Stimulated activated CD8-positive, alpha-beta memory T cell treated with anti-CD3 and anti-CD28 coated beads, Interleukin-2, amount 100 ng/mL, for 1 hour (primary cell): ENCODE measurements at places on chromosomes 5 and 9.

- no peak for DNase-seq
Measured at GRCh38 chr5:67118050-67118620, 78.5 kb downstream of the CD180 start.

DNA sequence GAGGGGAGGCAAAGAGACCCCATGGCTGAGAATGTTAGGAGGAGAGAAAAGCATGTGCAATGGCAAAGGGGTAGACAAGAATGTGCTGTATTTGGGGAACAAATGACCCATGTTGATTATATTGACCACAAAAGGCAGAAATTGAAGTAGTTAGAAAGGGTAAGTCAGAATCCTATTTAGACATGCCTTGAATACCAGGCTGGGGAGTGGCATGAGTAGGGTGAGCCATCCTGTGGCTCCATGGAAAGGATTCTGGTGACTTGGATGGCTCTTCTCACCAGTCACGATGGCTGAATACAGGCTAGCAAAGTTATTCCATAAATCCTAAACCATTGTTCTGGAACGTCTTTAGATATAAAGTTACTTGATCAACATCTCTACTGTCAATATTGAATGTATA is 73.4 kb upstream of the MEF2C start:
- no peak for DNase-seq

DNA sequence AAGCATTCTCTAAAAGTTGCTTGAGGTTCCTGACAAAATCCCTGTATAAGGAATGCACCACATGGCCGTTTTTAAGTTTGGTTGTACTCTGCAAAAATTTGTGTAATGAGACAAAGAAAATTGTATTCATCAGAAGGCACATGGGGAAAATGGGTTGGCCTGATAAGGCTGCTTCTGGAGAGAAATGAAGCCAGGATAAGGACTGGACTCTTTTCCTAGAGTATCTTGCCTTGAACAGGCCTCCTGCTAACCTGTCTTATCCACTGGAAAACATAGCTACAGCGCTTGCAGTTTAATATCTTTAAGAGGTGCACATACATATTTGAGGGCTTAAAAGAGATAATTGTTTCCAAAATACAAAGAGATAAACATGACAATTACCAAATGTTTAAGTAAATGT is 41.4 kb upstream of the IFNK start:
- no peak for DNase-seq

DNA sequence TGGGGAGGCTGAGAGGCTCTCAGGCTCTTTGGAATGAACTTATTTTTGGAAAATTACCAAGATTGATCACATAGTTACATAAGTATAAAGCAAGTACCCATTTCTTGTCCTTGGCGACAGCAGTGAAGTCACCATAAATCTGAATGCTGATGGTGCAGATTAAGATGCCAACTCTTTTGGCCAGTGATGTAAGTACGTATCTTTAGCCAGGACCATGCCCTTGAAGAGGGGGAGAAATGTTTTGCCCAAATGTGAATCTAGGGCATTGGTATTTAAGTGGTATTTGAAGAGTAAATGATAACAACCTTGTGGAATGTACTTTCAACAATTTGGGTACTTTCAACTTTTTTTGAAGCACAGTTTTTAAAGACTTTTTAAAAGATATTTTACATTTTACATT is 68.2 kb upstream of the RAD23B start:
- DNase-seq: no peak

DNA sequence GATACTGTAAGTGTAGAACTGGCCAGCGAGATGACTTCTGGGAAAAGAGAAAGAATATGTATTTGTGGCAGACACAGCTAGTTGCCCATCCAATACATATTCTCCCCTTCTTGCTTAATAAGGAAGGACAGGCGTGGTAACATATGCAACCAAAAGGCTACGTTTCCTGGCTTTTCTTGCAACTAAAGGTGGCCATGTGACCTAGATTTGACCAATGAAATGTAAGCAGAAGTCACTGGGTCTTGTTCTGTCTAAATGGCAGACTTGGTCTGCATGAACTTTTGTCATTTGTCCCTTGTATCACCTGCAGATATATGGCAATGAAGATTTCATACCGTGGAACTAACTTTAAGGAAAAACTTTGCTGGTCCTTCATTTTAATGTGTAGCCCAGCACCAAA is 183.8 kb downstream of the CDH12 start:
- DNase-seq: no peak

- DNase-seq: no peak
Measured at GRCh38 chr9:135613946-135614805, 25.2 kb downstream of the GLT6D1 start.

DNA sequence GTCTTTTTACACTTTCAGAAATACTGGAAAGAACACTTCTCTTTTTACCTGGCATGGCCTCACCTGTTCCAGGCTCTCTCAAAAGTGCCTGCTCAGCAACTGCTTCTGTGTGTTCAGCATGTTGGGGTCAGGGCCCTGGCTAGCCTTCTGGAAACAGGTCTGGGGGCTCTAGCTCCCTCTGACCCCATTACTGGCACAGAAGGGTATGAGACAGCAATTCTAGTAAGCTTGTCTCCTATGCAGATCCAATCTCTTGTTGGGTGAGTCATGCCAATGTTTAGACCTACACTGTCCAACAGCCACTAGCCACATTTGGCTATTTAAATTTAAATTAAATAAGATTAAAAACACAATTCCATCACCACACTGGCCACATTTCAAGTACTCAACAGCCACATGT is 80.8 kb downstream of the MAPKAP1 start:
- DNase-seq: no peak

DNA sequence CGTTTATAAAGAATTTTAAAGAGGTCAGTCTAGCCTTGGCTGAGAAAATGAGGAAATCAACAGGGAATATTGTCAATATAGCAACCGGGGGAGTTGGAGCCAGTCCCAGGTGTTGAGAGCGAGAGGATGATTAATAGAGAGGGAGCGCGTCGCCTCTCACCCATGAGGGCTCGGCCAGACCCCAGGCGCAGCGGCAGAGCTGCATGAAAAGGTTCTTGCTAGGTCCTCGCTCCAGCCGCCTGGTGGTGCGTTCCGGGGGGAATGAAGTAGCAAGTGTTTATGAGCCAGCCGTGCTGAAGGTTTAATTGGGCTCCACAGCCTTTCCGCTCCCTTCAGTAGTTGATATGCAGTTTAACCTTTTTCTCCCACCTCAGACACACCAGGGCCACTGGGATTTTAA is 167.3 kb upstream of the IRX1 start:
- no peak for DNase-seq

DNA sequence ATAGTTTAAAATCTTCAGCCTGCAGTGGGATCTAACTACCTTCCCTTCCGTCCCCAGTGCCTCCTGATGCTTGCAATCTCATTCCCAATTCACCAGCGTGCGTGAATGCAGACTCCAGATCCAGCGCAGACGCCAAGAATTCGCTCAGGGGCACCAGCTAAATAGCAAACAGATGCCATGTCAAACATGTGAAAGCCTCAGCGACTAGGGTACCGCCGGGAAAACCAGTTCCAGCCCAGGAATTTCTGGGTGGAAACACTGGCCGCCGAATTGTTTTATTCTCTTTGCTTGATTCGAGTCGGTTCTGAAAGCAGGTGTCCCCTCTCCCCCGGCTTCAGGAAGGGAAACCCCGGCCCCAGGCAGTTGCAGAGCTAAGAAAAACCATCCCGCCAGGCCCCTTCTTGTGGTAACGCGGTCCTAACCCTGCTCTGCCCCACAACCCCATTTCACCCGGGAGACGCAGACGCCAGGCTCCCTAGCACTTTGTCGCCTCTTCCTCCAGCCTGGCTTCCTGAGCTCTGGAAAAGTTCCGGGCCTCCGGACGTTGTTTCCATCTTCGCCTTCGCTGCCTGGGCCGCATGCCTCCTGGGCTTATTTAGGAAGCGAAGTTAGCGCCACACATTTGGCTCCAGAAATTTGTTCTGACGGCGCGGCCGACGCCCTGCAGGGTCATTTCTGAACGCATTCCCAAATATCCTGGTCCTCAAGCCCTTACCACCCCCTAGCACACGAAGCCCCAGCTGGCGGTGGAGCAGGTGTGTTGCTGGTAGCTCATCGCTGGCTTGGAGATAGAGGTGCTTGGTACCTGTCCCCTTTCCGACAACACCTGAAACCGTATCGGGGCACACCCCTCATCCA is 665 bp upstream of the LVRN start:
- DNase-seq: no peak

- no peak for DNase-seq
Measured at GRCh38 chr9:10265153-10265631, 347.6 kb downstream of the PTPRD start.

DNA sequence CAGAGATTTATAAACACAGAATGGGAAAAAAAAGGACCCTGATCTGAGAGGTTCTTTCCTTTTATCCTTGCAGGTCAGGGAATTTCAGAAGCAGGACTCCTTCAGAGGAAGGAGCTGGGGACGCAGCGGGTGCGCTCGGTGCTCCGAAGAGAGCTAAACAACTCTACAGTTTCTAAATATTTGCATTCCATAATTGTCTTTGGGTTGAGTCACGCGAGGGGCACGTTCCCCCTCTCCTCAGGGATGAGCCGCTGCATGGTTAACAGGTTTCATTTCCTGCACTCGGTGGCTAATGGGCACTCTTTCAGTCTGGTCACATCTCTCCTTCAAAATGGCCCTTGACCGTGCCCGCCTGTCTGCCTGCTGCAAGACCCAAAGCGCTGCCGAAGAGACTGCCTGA is 165.0 kb upstream of the HMHB1 start:
- no peak for DNase-seq

DNA sequence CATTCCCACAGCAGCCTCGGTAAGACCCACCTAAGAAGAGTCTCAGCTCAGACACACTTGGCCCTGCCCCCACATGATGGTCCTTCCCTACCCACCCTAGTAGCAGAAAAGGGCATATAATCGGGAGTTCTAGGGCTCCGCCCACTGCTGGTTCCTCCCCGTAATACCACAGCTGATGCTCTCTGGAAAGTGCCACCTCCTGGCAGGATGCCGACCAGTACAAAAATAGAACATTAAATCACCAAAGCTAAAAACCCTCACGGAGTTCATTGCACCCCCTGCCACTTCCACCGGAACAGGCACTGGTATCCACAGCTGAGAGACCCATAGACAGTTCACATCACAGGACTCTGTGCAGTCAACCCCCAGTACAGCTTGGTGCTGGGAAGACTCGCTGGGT is 271.3 kb downstream of the KIAA0825 start:
- DNase-seq: no peak

- DNase-seq: no peak
Measured at GRCh38 chr5:127909066-127909465, 174.5 kb upstream of the SLC12A2 start.

DNA sequence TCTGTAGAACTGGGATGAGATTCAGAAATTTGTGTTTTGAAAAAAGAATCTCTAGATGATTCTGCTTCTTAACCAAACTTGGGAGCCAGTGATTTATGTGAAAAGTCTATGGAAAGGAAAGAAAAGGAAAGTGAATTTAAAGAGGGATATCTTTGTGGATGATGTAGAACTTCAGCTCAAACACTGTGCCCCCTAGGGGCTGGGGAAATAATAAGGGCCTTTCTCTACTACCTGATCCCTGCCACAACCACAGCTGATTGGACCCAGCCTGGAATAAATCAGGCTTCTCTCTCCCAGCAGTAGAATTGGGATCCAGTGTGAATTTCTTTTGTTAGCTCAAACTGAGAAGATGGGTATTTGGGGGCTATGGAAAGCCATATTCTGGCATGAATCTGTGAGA is 155.0 kb downstream of the PRELID2 start:
- DNase-seq: no peak

DNA sequence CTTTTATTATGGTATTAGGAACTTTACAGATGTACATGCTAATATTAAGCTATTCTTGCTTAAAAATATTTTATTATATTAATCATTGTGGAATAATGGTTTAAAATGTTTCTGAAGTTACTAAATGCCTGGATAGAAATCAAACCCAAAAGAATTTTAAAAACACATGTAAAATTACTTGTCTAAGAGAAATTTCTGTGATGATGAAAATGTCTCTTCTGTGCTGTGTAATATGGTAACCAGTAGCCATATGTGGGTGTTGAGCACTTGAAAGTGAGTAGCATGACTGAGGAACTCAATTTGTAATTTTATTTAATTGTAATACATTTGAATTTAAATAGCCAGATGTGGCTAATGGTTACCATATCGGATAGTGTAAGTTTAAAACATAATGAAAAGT is 66.7 kb upstream of the HSPB3 start:
- DNase-seq: no peak

- no peak for DNase-seq
Measured at GRCh38 chr5:125409861-125410536, 663.6 kb upstream of the ZNF608 start.

DNA sequence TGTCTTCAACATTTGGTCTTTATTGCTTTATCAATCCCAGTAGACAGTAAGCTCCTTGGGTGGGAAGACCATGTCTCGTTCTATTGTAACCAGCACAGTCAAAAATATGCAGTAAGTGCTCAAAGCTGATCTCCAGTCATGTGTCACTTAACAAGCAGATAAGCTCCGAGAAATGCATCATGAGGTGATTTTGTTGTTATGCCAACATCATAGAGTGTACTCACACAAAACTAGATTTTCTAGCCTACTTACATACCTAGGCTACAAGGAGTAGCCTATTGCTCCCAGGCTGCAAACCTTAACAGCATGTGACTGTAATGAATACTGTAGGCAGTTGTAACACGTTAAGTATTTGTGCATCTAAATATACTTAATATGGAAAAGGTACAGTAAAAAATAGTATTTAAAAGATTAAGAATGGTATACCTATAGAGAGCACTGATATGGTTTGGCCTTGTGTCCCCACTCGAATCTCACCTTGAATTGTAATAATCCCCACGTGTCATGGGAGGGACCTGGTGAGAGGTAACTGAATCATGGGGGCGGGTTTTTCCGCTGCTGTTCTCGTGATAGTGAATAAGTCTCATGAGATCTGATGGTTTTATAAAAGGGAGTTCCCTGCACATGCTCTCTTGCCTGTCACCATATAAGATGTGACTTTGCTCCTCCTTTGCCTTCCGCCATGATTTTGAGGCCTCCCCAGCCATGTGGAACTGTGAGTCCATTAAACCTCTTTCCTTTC is 39.8 kb upstream of the PCSK5 start:
- DNase-seq: no peak

- DNase-seq: no peak
Measured at GRCh38 chr9:15276328-15276938, 30.6 kb downstream of the TTC39B start.

- no peak for DNase-seq
Measured at GRCh38 chr9:72952381-72952690, 517 bp downstream of the ALDH1A1 start.

DNA sequence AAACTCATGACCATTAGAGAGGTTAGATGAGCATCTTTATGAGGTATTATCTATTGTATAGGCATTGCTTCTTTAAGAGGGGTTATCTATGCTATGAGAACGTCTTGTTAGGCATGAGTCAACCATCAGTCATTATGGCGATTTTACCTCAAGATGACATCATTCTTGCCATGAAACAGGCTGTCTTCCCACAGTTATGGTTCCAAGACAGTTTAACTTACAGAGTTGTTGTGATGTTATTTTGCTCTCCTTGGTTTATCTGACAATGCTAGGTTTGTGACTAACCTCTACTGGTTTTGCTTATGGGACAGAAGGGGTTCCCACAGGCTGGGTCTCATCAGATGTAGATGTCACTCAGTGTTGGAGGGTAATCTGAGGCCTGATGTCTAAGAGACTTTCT is 1864.7 kb upstream of the ACO1 start:
- no peak for DNase-seq

- DNase-seq: no peak
Measured at GRCh38 chr9:68498816-68499215, 41.9 kb downstream of the TMEM252 start.

GRCh38 chr9:92141144-92142129 is 26.2 kb upstream of the SPTLC1 start:
- DNase-seq: no peak

GRCh38 chr9:75906531-75906930 is 16.1 kb downstream of the PCSK5 start:
- DNase-seq: no peak

- no peak for DNase-seq
Measured at GRCh38 chr9:130997925-130998596, 10.9 kb upstream of the LAMC3 start.
